ENCODE measurements at places on chromosomes 7 and 10. TPM values are rescaled to one million over a fixed set of nuclear protein-coding genes. Genes with fewer than 3 reads are reported as not detected.
A peak's percentile ranks its signal among the peaks of the same experiment; 100 is the strongest.

Gene LIPM
- not detected for total RNA-seq

Gene DLX5
- total RNA-seq: 0.50 TPM

Gene PDE1C
- total RNA-seq: 10.6 TPM

Gene PRKCQ
- 6.2 TPM for total RNA-seq

Gene GSAP
- 18.4 TPM for total RNA-seq

Gene NKX6-2
- 11.6 TPM for total RNA-seq

Gene SEMA3A
- total RNA-seq: 27.4 TPM

Gene LRIT2
- not detected for total RNA-seq

Gene MET
- total RNA-seq: 27.8 TPM

Gene ITGA8
- 55.2 TPM for total RNA-seq

Gene GPR15LG
- total RNA-seq: not detected

- H3K36me3 ChIP-seq: no peaks in the 10 kb centered on the region
- no peak for DNase-seq
- H3K4me1 ChIP-seq: peaks cover 4% of the 10 kb centered on the region
- H3K27me3 ChIP-seq: no peaks in the 10 kb centered on the region
- no peak overlapping the region for H3K27ac ChIP-seq
These were observed 12.2 kb downstream of the BLNK start for GRCh38 chr10:96259150-96259549.

DNA sequence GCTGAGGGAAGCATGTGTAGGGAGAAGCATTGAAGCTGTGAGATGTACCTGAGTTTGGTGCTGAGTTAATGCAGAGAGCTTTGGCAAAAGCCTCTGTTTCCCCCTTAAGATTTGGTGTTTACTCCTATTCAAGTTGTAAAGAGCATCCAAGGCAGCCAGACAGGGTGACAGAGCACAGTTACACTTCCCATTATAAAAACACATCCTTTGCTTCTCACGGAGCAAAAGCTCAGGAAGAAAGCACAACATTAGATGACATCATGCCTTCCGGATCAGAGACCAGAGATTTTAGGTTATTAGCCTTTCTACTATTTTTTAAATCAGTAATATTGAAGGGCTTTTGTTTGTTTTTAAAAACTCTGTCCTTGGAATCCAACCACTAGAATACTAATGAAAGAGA is 182.9 kb downstream of the DOCK4 start:
- no peak overlapping the region for H3K27ac ChIP-seq
- no peaks in the 10 kb centered on the region for H3K36me3 ChIP-seq
- no peaks in the 10 kb centered on the region for H3K4me1 ChIP-seq
- no peaks in the 10 kb centered on the region for H3K27me3 ChIP-seq

- no peaks in the 10 kb centered on the region for H3K27me3 ChIP-seq
- H3K4me3 ChIP-seq: no peak overlapping the region
- no peaks in the 10 kb centered on the region for H3K4me1 ChIP-seq
- no peak overlapping the region for H3K27ac ChIP-seq
- no peaks in the 10 kb centered on the region for H3K36me3 ChIP-seq
- DNase-seq: no peak
These were observed 7.9 kb downstream of the OSBPL3 start for GRCh38 chr7:24972166-24972477.

DNA sequence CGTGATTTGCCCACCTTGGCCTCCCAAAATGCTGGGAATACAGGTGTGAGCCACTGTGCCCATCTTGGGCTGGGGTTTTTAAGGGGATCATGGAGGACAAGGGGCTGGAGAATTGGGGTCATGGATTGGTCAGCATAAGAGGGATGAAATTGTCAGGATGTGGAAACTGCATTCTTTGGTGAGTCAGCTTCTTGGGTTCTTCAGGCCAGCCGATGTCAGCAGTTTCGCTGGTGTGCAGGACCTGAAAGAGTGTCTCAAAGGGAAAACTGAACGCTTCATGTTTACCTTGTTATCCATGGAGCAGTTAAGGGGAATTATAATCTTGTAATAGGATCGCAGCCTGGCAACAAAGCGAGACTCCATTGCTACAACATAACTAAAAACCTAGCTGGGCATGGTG is 13.0 kb downstream of the GALNT17 start:
- no peaks in the 10 kb centered on the region for H3K27me3 ChIP-seq
- peaks cover 8% of the 10 kb centered on the region for H3K4me1 ChIP-seq

GRCh38 chr7:95772298-95772770 is at the start of gene DYNC1I1:
Gene DYNC1I1 (plus strand): TSS chr7:95772554. CDS start chr7:95804730, 32,176 bp downstream.
- H3K27me3 ChIP-seq: peaks cover 3% of the 10 kb centered on the region
- H3K4me3 ChIP-seq: peak within 1 kb of the TSS; percentile 57
- H3K36me3 ChIP-seq: no peaks in the 10 kb centered on the region
- H3K4me1 ChIP-seq: peaks cover 9% of the 10 kb centered on the region
- H3K27ac ChIP-seq: no peak within 1 kb of the TSS

- H3K4me1 ChIP-seq: no peaks in the 10 kb centered on the region
- no peak overlapping the region for H3K4me3 ChIP-seq
- no peak overlapping the region for H3K27ac ChIP-seq
- DNase-seq: no peak
These were observed 149.4 kb upstream of the FERD3L start for GRCh38 chr7:19294619-19295018.

GRCh38 chr7:1358376-1359050 is 100.8 kb downstream of the MICALL2 start:
- no peak overlapping the region for H3K27ac ChIP-seq
- H3K4me1 ChIP-seq: no peaks in the 10 kb centered on the region
- no peak overlapping the region for H3K4me3 ChIP-seq
- H3K27me3 ChIP-seq: no peaks in the 10 kb centered on the region

GRCh38 chr10:94890264-94891022 is 48.0 kb upstream of the CYP2C9 start:
- no peaks in the 10 kb centered on the region for H3K4me1 ChIP-seq
- no peak overlapping the region for H3K27ac ChIP-seq
- no peak for DNase-seq
- H3K4me3 ChIP-seq: no peak overlapping the region
- H3K27me3 ChIP-seq: no peaks in the 10 kb centered on the region

GRCh38 chr7:57821438-57822382 is 371.7 kb downstream of the ZNF716 start:
- no peak overlapping the region for H3K27ac ChIP-seq
- no peaks in the 10 kb centered on the region for H3K36me3 ChIP-seq
- no peaks in the 10 kb centered on the region for H3K4me1 ChIP-seq
- DNase-seq: no peak

GRCh38 chr10:121326905-121327304 is 271.3 kb downstream of the FGFR2 start:
- no peaks in the 10 kb centered on the region for H3K27me3 ChIP-seq
- H3K36me3 ChIP-seq: no peaks in the 10 kb centered on the region
- no peaks in the 10 kb centered on the region for H3K4me1 ChIP-seq
- DNase-seq: no peak

DNA sequence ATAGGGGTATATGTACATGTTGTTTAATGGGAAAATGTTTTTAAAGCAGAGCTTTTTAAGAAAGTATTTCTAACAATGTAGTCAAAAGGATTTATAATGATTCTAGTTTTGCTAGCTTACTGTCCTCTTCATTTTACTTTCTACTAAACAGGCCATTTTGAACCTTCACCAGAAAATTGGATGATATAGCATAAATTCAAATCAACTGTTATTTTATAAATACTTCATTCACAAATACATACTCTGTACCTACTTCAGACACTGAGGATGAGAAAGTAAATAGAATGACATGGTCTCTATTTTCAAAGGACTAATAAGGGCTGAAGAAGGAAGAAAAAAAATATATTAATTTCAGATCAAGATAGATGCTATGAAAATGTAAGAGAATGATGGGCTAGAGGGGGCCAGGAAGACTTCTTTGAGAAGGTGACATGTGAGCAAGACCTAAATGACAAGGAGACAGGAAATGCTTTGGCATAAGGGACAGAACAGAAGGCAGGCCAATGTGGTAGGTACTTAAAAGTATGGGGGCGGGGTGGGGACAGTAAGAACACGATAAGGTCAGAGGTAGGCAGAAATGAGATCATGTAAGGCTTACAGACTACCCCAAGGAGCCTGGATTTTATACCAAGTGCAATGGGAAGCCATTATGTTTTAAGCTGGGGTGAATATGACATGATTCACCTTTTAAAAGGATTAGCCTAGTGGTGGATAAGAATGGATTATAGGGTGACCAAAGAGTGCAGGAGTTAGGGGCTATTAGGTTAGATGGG is 5.2 kb downstream of the NAMPT start:
- no peak overlapping the region for H3K4me3 ChIP-seq
- peaks cover 7% of the 10 kb centered on the region for H3K36me3 ChIP-seq
- no peaks in the 10 kb centered on the region for H3K27me3 ChIP-seq
- H3K4me1 ChIP-seq: no peaks in the 10 kb centered on the region
- DNase-seq: no peak
- no peak overlapping the region for H3K27ac ChIP-seq

DNA sequence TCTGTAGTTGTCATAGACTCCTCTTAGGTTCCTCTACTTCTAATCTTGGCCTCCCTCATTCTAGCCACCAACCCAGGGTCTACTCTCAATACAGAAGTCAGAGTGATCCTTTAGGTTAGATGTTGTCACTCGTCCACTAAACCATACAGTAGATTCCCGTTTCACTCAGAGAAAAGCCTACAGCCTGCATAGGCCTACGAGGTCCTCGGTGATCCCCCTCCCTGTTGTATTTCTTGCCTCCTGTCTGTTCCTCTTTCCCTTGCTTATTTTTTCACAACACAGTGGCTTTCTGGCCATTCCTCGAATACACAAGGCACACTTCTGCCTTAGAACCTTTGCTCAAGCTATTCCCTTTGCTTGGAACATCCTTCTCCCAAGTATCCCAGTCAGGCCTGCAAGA is 183.0 kb upstream of the PRSS1 start:
- no peaks in the 10 kb centered on the region for H3K36me3 ChIP-seq
- H3K4me3 ChIP-seq: no peak overlapping the region
- no peaks in the 10 kb centered on the region for H3K27me3 ChIP-seq
- DNase-seq: no peak
- no peaks in the 10 kb centered on the region for H3K4me1 ChIP-seq
- no peak overlapping the region for H3K27ac ChIP-seq

DNA sequence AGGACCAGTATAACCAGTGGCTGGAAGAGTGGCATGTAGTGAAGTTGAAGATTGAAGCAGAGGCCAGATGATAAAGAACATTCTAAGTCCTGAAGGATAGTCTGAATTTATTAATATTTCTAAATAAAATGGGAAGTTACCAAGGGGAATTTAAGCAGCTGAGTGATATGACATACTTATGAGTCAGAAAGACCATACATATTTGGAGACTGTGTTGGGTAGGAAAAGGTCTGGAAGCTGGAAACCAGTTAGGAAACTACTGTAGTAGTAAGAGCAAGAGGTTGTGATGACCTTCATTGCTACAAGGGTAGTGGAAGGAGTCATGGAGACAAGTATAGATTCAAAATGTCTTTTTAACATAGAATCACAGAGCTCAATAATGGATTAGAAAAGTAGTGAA is 752.3 kb downstream of the SUGCT start:
- no peaks in the 10 kb centered on the region for H3K27me3 ChIP-seq
- H3K36me3 ChIP-seq: no peaks in the 10 kb centered on the region
- no peak overlapping the region for H3K27ac ChIP-seq
- no peak overlapping the region for H3K4me3 ChIP-seq

- peaks cover 25% of the 10 kb centered on the region for H3K4me1 ChIP-seq
- no peaks in the 10 kb centered on the region for H3K36me3 ChIP-seq
- H3K27me3 ChIP-seq: peaks cover 10% of the 10 kb centered on the region
- peak overlapping the region; percentile 42 for H3K27ac ChIP-seq
- no peak overlapping the region for H3K4me3 ChIP-seq
These were observed 3.1 kb upstream of the ADAM12 start for GRCh38 chr10:126391192-126391885.

GRCh38 chr7:80508440-80508839 is 3.4 kb downstream of the GNAT3 start:
- H3K4me3 ChIP-seq: no peak overlapping the region
- no peaks in the 10 kb centered on the region for H3K4me1 ChIP-seq
- H3K27me3 ChIP-seq: no peaks in the 10 kb centered on the region
- no peaks in the 10 kb centered on the region for H3K36me3 ChIP-seq
- H3K27ac ChIP-seq: no peak overlapping the region
- DNase-seq: no peak

GRCh38 chr7:31254926-31255325 is 85.6 kb downstream of the NEUROD6 start:
- H3K27ac ChIP-seq: no peak overlapping the region
- no peaks in the 10 kb centered on the region for H3K4me1 ChIP-seq
- H3K4me3 ChIP-seq: no peak overlapping the region

DNA sequence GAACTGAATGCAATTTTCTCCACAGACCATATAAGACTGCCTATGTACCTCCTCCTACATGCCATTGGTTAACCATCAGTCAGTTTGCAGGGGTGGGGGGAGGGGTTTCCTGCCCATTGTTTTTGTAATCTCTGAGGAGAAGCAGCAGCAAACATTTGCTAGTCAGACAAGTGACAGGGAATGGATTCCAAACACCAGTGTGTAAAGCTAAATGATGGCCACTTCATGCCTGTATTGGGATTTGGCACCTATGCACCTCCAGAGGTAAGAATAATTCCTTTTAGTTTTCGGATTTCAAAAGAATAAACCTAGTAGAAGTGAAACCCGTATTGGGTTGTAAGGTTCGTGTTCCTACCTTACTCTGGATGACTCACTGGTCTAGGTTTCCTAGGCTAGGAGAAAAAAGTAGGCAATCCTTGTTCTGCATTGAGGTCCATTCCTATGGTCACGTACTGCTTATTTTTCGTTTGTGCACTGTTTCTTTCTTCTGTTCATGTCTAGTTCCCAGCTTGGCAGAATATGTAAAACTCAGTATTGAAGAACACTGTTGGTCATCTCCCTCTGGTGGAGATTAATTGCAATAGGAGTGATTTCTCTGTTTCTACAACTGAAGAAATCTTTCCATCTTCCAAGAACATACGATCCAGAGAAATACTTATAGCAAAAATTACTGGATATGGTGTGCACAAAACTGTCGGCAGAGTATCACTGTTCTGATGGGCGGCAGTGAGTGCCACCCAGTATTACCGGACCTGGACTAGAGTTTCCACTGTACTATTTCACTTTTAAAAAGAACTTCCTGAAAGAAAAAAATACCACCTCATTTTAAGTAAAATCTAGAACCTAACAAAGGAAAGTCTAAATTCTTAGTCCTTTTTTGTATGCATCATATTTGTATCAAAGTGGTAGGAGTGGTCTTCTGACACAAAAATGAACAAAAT is at the start of gene AKR1C3:
Gene AKR1C3, plus strand, starts transcription at position 150 of the 941 bp plus-strand sequence. Its CDS starts 31 bp downstream, at position 181.
- DNase-seq: peak; percentile 9
- no peaks in the 10 kb centered on the region for H3K27me3 ChIP-seq
- H3K36me3 ChIP-seq: no peaks in the 10 kb centered on the region
- H3K4me1 ChIP-seq: no peaks in the 10 kb centered on the region
- no peak within 1 kb of the TSS for H3K27ac ChIP-seq
- no peak within 1 kb of the TSS for H3K4me3 ChIP-seq

DNA sequence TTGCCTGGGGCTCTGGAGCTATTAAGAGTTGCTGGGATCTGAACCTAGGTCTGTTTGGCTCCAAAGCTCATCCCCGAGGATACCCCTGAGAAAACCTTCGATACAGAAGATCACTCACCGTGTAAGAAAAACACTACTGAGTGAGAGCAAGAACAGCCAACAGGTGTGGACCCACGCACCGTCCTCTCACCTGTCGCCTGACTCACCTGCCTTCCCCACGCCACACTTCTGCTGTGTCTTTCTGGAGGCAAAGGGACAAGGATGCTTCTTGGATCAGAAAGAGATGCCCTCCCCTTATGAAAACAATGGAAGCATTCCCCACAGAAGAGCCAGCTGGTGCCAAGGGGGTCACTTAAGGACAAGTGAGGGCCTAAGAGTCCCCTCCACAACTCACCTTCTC is 46.7 kb downstream of the COL13A1 start:
- H3K27me3 ChIP-seq: no peaks in the 10 kb centered on the region
- H3K4me1 ChIP-seq: peaks cover 21% of the 10 kb centered on the region
- DNase-seq: no peak

- H3K36me3 ChIP-seq: no peaks in the 10 kb centered on the region
- H3K27ac ChIP-seq: no peak overlapping the region
- H3K4me3 ChIP-seq: no peak overlapping the region
- no peak for DNase-seq
These were observed 68.9 kb upstream of the ANTXRL start for GRCh38 chr10:46217752-46218453.

GRCh38 chr7:104126411-104126841 is 81.4 kb downstream of the ORC5 start:
- H3K4me3 ChIP-seq: no peak overlapping the region
- H3K36me3 ChIP-seq: no peaks in the 10 kb centered on the region
- H3K4me1 ChIP-seq: no peaks in the 10 kb centered on the region
- DNase-seq: peak; percentile 10

All from spinal cord (tissue), 10 donors.